ENCODE measurements at places on chromosomes 5 and 9.

DNA sequence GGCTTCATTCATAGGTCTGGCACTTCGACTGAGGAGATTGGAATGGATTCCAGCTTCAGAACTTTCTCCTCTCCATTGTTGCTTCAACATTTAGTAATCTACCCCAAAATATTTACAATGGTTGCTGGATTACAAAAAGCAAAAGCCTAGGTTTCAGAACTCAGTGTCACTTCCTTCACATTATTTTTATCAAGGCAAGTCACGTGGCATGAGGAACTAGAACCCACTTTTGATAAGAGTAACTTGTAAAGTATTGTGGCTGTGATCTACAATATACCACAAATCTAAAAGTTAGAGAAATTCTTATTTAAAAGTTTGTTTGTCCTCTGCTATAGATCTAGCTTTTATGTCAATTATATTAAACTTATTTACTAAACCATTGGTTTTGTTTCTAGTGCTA lies 39.7 kb upstream of the ANKDD1B start:
- DNase-seq, result peak; percentile 31

DNA sequence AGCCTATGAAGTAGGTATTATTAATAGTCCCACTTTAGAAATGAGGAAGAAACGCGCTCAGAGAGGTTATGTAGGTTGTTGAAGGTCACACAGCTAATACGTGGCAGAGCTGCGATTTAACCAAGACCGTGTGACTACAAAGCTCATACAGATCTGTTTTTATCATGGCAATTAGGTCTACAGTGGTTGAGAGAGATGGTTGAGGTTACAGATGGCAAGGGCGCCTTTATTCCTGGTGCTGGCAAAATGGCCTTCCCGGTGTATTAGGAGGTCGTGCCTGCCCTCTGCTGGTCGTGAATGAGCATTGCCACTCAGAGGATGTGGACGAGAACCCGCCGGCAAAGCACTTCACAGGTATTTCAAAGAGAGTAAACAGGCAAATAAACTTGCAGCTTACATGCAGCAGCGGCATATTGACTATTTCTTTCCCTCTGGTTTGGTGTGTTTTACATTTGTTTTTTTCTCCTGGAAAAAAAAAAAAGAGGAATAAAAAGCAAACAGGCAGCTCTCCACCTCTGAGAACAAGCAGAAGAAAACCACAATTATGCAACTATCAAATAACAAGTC lies 65.3 kb upstream of the EGFLAM start:
- peak; percentile 66 for DNase-seq

DNA sequence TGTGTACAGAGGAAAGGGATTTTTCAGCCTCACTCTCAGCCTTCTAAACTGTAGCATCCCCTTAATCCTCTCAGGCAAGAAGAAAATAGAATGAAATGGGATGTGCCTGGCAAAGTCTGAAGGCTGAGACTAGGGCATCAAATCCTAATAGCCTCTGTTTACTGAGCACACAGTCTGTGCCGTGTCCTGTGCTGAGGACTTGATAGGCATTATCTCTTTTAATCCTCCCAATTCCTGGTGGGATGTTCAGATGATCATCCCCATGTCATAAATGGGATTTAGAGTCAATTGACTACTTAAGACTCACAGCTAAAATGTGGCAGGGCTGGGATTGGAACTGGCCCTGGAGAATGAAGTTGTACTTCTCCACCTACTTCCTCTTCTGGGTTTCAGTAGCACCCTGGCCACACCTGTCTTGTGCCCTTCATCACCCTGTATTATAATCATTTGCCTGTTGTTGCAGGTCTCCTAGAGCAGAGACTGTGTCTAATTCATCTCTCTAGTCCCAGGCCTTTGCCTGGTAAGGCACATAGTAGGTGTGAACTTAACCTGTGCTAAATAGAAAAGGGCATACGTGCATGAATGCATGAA lies 81.0 kb downstream of the WWC1 start:
- DNase-seq, result no peak

DNA sequence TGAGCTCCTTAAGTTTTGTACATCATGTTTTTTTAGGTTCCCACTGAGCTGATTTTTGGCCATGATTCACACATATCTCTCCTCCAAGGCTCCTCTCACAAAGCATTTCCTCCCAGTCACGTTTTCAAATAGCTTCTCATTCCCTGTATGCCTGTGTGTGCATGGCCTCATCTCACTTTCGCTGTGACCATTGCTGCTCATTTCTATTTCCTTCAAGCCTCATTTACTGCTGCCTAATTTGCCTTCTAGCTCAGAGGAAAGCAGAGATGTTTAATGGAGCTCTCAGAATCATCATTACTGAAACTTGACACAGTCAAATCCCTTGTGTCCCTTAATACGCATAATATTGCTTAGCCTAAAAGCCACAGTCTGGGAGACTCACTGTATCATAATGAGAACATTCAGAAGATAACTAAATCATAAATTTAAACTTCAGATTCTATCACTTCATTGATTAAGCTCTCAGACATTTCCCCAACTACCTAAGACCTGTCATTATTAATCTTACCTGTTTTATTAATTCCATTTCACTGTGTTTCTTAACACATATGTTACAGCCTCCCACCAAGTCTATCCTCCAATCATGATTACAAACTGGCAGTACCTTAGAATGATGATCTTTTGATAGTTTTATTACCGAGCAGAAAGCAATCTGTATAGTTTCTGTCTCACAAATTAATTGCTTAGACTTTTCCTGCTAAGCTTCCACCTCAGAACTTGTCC lies 278.3 kb upstream of the PTGER4 start:
- no peak for DNase-seq

DNA sequence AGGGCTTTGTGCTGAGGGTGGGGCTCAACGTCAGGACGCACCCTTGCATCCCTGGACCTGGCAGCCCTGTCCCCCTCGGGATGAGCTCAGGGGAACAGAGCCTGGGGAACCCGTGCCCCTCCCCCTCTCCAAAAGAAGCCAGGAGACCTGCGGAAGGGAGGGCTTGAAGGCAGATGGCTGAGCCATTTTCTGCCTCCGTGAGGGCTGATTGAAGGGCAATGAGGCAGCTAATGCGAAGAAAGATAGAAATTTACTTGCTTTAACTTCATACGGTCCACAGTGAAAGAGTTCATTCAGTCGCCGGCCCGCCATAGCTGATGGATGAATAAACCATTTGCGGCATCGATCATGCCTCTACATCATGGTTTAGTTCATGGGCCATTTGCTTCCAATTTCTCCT lies 28.8 kb downstream of the ASS1 start:
- DNase-seq, result no peak

GRCh38 chr5:108266242-108266641 lies 115.7 kb downstream of the FBXL17 start:
- no peak for DNase-seq

- DNase-seq, result no peak
Measured at GRCh38 chr5:95927927-95928723, 33.5 kb downstream of the ELL2 start.

- DNase-seq, result peak; percentile 59
Measured at GRCh38 chr5:176995896-176996767, 10.4 kb downstream of the UIMC1 start.

GRCh38 chr9:116821633-116822229 lies 134.6 kb downstream of the TRIM32 start:
- no peak for DNase-seq

GRCh38 chr5:7867260-7867659 lies 1.6 kb downstream of the FASTKD3 start:
- DNase-seq, result no peak

GRCh38 chr5:134004626-134005416 lies at the start of gene VDAC1:
TSS of gene VDAC1 (minus strand) at chr5:134004975. CDS start at chr5:133993012, 11,963 bp downstream.
- DNase-seq, result peak; percentile 80

DNA sequence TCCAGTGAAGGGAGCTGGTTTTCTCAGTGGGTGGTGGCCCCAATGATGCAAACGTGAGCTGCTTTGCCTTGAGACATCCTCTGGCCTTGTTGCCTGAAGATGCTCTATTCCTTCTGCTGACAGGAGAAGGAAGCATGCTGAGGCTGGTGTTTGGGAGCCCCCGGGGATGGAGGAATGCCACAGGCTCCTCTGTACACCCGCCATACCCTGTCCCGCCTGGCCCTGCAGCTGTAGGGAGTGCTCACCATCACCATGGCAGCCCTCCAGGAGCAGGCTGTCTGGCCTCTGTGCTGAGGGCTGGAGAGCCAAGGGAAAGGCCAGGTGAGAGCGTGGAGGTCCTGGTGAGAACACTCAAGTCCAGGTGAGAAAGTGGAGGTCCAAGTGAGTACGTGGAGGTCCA lies 134.4 kb downstream of the MRPL36 start:
- no peak for DNase-seq

DNA sequence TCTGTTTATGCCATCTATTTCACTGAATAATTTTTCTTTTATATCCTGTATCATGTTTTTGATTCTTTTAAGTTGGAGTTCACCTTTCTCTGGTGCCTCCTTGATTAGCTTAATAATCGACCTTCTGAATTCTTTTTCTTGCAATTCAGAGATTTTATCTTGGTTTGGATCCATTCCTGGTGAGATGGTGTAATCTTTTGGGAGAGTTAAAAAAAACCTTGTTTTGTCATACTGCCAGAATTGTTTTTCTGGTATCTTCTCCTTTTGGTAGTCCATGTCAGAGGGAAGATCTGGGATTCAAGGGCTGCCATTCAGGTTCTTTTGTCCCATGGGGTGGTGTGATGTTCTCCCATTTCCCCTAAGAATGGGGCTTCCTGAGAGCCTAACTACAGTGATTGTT lies 800.8 kb upstream of the TYRP1 start:
- no peak for DNase-seq

DNA sequence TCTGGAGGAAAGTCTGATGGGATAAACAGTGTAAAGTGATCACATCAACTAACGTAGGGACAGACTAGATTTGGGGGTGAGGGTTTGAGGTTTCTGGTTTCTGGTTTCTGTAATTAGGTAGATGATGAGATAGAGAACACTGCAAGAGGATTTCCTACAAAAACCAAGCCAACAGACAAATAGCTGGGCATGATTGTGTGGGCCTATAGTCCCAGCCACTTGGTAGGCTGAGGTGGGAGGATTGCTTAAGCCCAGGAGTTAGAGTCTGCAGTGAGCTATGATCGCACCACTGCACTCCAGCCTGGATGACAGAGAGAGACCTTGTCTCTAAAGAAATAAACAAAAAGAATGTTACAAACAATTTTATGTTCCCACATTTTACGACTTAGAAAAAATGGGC lies 34.4 kb upstream of the RNU6ATAC start:
- no peak for DNase-seq

- DNase-seq, result no peak
Measured at GRCh38 chr9:75996726-75997125, 106.3 kb downstream of the PCSK5 start.

GRCh38 chr5:138784590-138784989 lies 31.4 kb downstream of the CTNNA1 start:
- DNase-seq, result no peak

DNA sequence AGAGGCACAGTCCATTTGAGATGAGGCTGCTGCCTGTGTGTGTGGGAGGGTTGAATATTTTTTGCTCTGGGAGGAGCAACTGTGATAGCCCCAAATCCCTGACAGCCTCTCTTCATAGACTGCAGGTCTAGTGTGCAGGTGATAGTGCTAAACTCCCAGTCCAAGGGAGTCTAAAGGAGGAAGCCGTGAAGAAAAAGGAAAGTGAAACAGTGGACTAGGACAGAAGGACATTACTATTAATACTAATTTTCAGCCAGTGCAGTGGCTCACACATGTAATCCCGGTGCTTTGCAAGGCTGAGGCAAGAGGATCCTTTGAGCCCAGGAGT lies 295.0 kb downstream of the PDE4D start:
- DNase-seq, result peak; percentile 2

DNA sequence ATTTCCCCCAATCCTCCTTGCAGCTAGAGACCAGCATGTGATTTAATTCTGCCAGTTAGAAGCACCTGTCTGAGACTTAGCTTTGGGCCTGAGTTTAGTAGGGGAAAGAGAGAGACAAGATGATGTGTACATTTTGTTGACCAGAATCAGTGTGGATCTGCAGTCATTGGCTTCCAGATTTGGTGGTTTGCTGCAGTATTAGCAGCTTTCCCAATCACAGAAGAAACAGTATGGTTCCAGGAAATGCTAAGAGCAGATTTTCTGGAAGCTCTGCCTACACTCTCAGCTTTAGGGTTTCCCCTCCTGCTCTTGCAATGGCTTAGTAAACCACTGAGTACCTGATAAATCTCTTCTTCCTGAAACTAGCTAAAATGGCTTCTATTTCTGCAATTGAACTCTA lies 48.8 kb upstream of the FREM1 start:
- DNase-seq, result no peak

- DNase-seq, result no peak
Measured at GRCh38 chr9:115999498-115999897, 154.1 kb upstream of the PAPPA start.

GRCh38 chr5:131634666-131634995 lies 398 bp downstream of the RAPGEF6 start:
- DNase-seq, result peak; percentile 87

- DNase-seq, result no peak
Measured at GRCh38 chr9:130387398-130387797, 57.4 kb upstream of the ASS1 start.

GRCh38 chr5:147507480-147508126 lies 2.3 kb downstream of the DPYSL3 start:
- DNase-seq, result no peak

DNA sequence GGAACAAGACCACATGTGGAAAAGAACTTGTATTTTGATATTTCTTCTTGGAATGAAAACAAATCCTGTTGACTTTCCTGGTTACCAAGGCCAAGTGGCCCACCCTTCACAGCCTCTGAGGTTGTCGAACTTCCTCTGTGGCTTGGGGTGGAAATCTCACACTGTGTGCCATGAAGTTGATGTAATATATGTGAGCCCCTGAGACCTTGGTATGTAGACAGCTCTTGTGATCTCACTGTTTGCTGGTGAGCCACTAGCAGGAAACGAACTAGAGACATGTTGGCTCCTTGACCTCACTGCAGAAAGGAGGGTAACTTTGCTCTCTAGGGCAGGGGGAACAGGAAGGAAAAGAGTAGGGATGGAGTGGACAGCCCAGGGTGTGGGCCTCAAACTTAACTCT lies 159.4 kb downstream of the ARHGAP26 start:
- no peak for DNase-seq

DNA sequence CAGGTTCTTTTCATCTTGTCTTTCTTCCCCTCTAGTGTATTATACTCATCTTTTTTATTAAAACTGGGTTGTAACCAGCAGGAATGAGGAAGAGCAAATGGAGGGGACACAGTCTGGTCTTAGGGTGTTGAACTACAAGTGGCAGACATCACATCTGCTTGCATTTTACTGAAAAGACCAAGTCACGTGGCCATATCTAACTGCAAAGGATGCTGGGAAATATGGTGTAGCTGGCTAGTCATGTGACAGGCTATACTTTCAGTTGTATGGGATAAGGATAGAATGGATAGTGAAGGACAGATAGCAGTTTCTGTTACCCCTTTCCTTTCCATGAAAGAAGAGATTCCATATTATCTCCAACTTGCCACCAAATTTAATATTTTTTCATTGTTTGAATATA lies 13.0 kb upstream of the FGD3 start:
- DNase-seq, result peak; percentile 38

GRCh38 chr9:128905964-128906363 lies 14.8 kb upstream of the PHYHD1 start:
- no peak for DNase-seq

Data from NAMALWA (cell line).